NCI-H774 (cell line): ENCODE measurements at places on chromosomes 4 and X.

- peak; percentile 52 for DNase-seq
Measured at GRCh38 chrX:11143931-11144678, 33.0 kb downstream of the HCCS start.

DNA sequence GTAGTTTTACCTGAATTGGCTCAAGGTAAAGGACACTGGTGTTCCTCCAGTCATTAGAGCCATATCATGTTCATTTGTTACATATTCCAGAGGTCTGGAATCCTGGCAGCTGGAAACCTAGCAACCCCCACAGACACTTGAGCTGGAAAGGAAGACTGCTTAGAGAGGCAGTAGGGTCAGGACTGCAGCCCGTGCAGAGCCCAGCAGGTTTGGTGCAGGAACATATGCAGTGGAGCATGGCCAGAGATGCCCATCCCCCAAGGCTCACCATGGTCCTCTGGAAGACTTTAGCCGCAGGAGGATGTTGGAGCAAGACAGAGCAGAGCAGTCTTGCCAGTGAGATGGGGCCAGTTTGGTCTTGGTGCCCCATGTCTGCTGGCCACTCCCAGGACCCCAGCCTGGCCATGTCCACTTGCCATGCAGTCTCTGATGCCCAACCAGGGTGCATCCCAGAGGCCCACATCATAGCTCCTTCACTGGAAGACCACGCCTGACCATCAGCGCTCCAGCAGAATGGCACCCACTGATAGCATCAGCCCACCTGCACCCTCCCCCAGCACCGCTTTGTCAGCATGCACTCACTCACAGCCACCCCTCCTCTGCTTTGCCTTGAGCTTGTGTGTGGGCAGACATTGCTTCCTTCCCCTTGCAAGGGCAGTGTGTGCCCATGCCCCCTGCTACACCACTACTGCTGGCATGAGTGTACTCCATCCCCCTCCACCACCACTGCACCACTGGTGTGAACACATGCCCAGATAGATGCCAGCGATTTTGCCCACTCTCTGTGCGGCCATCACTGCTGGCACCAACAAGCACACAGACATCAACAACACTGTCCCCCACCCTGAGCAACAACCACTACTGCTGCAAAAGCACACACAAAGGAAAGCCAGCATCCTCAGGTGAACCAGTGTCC lies 190.3 kb upstream of the SPOCK3 start:
- DNase-seq, result no peak

- no peak for DNase-seq
Measured at GRCh38 chr4:73897380-73898136, 28.4 kb downstream of the CXCL1 start.

- no peak for DNase-seq
Measured at GRCh38 chrX:71998836-71999509, 88.3 kb downstream of the NHSL2 start.

DNA sequence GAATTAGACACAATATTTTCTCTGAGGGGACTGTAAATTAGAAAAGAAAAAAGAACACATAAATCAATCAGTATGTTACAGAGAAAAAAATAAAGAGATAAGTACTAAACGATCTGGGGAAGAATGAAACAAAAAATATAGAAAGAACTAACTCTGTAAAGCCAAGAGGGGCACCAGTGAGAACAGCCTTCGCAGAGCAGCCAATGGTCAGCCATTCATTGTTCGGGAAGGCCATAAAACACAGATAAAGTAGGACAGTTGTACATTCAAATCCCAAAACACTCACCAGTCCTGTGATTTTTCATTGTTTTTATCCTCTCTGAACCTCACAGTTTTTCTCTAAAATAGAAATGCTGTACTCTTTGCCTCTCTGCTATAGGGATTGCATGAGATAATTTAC lies 127.9 kb downstream of the NEK1 start:
- no peak for DNase-seq

- no peak for DNase-seq
Measured at GRCh38 chrX:154815274-154815818, 10.1 kb upstream of the MPP1 start.

GRCh38 chr4:138898282-138898681 lies 117.3 kb upstream of the NOCT start:
- DNase-seq, result peak; percentile 70

DNA sequence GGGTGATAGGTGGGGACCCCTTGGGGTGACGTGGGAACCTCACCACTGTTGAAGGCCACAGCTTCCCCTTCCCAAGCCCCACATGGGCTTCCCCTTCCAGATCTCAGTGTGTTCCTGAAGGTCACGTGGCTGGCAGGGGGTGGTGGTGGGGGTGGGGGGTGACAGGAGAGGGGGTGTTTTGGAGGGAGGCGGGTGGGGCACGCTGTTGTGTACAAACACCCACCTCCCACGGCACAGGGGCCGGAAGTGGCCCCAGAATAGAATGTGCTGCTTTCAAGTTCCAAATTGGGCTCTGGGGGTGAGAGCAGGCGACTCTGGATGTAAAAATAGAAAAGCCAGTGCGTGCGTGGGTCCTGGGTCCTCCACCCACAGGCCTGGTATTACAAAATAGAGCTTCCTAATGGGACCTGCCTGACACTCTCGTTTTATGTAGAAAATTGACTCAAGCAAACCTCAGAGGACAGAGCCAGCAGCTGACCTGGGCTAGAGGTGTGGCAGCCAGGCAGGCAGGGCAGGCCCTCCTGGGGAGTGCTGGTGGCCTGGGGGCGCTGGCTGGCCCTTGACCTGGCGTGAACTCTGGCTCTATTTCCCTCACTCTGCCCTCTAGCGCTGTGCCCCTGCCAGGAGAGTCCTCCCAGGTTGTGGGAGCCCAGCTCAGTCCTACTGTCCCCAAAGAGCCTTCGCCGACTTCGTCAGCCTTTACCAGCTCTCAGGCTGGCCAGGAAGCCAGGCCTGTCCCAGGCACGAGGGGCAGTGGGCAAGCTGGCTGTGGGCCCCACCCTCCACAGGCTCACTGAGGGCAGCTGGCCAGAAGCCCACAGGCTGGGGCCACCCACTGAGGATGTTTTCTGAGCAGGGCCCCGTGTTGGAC lies 5.4 kb upstream of the SH3BP2 start:
- DNase-seq, result no peak

DNA sequence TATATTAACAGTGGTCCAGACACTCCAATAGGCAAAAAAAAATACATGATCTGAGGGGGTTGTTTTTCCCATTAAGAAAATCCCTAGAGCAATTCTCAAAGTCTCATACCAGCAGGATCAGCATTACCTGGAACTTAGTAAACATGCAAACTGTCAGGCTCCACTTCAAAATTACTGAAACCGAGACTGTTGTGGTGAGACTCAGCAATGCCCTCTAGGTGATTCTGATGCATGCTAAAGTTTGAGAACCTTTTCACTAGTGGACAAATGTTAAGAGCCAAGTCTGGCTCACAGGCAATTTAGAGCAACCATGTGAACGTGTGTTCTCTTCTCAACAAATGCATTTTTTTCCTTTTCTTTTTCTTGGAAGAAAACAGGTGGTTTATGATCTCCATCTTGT lies 30.2 kb downstream of the NEK1 start:
- DNase-seq, result no peak

DNA sequence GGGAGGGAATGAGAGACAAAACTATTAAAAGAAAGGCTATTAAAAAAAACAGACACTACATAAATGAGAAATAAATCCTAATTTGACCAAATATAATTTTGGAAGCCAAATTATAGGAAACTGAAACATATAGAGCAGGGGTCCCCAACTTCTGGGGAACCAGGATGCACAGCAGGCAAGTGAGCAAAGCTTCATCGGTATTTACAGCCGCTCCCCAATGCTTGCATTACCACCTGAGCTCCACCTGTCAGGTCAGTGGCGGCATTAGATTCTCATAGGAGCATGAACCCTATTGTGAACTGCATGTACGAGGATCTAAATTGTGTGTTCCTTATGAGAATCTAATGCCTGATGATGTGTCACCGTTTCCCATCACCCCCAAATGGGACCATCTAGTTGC lies 28.4 kb downstream of the ABCG2 start:
- DNase-seq, result no peak

DNA sequence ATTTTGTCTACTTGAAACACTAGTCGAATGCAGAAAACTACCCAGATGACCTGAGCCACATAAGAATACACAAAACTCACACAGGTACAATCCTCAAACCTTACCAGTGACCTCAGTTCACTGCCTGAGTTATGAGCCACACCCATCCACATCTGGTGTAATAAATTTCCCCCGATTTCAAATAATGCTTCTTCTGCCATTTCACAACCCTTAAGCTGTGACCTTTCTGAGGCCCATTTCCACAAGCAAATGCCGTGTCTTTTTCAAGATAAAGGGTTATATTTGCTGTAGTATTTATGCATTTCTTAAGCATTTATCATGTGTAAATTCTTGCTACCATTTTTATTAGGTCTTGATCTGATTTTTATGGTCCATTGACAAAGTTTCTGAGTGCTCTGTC lies 1.8 kb upstream of the ARHGEF38 start:
- DNase-seq, result no peak

- peak; percentile 19 for DNase-seq
Measured at GRCh38 chr4:72846280-72847111, 223.0 kb downstream of the COX18 start.

DNA sequence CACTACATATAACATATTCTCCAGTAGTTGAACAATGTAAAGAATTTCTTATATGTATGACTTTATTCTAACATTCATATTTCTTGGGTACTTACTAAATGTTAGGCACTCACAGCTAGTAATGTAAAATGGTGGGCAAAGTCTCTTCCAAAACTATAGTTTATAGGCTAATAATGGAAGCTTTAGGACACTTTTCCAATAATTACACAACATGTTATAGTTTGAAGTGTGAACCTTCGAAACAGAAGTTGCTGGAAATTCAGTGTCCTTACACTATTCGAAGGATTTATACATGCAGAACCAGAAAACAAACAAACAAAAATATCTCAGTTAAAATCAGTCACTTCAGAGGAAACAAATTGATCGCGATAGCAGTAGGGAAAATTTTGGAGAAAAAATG lies 212.6 kb downstream of the DMD start:
- DNase-seq, result no peak

DNA sequence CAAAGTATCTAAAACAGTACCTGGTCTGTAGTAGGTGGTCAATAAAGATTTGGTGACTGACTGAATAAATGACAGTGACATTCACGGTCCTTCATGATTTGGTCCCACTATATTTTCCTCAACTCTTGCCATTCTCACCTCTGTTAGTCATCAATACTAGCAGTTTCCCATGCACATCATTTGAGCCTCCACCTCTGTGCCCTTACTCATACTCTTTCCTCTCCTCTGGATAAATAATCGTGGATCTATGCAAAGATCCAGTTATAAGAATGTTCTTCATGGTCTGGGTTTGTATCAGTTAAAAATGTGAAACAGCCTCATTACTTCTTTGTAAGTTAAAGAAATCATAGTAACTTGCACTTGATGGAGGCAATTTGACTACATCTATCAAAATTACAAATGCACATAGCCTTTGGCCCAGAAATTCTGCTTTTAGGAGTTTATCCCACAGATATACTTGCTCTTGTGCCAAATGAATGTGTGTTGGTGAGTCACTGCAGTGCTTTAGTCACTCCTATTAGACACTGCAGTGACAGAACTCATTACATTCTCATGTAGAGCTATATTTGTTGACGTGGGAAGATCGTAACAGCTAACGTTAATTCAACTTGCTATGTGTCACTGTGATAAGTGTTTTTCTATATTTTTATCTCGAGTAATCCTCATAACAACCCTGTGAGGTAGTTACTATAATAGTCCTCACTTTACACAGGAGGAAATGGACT lies 121.9 kb upstream of the SMIM10 start:
- no peak for DNase-seq

GRCh38 chrX:23304881-23305280 lies 29.8 kb upstream of the PTCHD1 start:
- no peak for DNase-seq

GRCh38 chr4:123232439-123232838 lies 164.2 kb upstream of the SPRY1 start:
- DNase-seq, result no peak

DNA sequence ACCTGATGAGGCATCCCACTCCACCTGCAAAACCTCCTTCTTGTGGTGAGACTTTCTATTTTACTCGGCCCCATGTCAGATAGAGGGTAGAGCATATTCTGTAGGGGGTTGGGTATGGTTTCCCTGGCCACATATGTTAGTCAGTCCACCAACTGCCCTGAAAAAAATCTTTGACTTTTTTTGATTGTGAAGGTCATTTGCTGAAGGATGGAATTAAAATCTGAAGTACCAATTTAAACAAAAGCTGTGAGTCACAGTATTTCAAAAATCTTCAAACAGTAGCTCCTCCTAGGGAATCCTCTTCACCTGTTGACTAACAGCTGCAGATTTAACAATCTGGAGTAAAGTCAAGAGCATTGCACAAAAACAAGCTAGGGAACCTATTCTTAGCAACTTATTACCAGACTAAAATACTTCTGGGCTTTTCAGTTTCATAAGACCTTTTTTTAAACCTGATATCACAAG lies 8.0 kb upstream of the CCDC110 start:
- no peak for DNase-seq

DNA sequence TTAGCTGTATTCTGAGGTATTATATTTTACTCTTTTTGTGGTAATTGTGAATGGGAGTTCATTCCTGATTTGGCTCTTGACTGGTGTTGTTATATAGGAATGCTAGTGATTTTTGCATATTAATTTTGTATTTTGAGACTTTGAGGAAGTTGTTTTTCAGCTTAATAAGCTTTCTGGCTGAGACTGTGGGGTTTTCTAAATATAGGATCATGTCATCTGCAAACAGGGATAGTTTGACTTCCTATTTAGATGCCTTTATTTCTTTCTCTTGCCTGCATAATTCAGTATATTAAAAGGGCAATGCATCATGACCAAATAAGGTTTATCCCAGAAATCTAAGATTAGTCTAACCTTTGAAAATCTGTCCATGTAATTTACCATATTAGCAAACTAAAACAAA lies 44.7 kb upstream of the EPGN start:
- DNase-seq, result no peak

DNA sequence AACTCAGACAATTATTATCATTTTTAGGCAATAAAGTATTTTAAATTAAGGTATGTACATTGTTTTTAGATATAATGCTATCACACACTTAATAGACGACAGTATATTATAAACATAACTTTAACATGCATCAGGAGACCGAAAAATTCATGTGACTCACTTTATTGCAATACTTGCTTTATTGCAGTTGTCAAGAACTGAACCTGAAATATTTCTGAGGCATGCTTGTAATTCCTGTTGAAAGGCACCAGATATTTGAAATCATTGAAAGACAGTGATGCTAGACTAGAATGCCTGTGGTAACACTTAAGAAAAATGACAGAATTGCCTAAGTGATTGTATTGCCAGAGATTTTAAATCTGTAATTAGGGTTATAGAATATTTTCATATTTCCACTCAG lies 175.6 kb upstream of the MAGEB2 start:
- DNase-seq, result no peak

DNA sequence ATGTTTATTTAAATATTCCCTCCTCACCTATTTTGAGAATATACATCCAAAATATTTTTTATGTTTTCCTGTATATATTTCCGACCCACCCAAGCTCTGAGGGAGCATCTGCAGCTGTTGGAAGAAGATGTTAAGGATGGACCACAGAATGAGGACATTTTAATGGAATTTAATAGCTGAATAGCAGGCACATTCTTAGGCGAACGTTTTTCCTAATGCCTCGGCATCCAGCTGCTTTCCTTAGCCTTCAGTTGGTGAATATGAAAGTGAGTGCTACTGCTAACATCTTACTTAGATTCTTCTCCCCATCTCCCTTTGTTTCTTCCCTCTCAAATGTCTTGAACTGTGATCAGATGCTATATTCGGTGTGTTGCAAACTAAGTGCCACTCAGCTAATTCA lies 158.0 kb upstream of the CTSO start:
- DNase-seq, result no peak

- DNase-seq, result peak; percentile 19
Measured at GRCh38 chr4:7192252-7193029, at the start of gene SORCS2. Gene SORCS2 (plus strand): TSS chr4:7192538.

- DNase-seq, result no peak
Measured at GRCh38 chr4:184409911-184410692, 64.2 kb downstream of the IRF2 start.
